AG04450 (cell line): ENCODE measurements at places on chromosomes 7 and 10. TPM values are rescaled to one million over a fixed set of nuclear protein-coding genes. Genes with fewer than 3 reads are reported as not detected.

- no peak for DNase-seq
These were observed 29.0 kb upstream of the KNDC1 start for GRCh38 chr10:133131053-133131452.

Gene CCDC146
- polyA plus RNA-seq: 8.8 and 9.0 TPM in 2 replicates

GRCh38 chr10:79059859-79060379, 8.8 kb upstream of the ZMIZ1 start:
- DNase-seq: no peak

GRCh38 chr7:111301891-111302290, 211.0 kb downstream of the LRRN3 start:
- DNase-seq: no peak

- DNase-seq: no peak
These were observed 219.9 kb downstream of the DKK1 start for GRCh38 chr10:52533986-52534385.

Gene STRIP2
- 1.3 and 1.7 TPM in 2 replicates for polyA plus RNA-seq

- no peak for DNase-seq
These were observed 38.6 kb upstream of the TRIM8 start for GRCh38 chr10:102605712-102606111.

- no peak for DNase-seq
These were observed 18.8 kb upstream of the INPP5A start for GRCh38 chr10:132518572-132519381.
